ENCODE measurements at places on chromosomes 1 and 21.

- DNase-seq: no peak
Measured at GRCh38 chr1:13808729-13809131, 108.7 kb downstream of the PRDM2 start.

GRCh38 chr1:24992124-24992760 lies 62.2 kb upstream of the RUNX3 start:
- no peak for DNase-seq

DNA sequence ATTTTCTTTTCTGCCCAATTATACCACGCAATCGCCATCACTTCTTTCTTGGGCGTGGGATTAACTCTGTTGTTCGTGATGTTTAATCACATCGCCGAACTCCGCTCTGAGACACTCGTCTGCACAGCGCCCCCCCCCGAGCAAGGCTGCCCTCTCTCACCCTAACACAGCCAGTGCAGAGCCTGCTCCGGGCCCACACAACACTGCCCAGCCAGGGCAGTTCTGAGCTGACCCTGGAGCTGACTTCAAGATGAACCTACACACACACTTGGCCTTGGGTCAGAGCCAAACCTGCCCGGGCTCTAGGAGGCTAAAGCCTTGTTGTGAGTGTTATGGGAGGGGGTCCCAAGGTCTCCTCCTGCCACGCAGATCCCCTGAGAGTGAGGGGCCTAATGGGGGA lies 64.6 kb upstream of the LRP8 start:
- DNase-seq: no peak

DNA sequence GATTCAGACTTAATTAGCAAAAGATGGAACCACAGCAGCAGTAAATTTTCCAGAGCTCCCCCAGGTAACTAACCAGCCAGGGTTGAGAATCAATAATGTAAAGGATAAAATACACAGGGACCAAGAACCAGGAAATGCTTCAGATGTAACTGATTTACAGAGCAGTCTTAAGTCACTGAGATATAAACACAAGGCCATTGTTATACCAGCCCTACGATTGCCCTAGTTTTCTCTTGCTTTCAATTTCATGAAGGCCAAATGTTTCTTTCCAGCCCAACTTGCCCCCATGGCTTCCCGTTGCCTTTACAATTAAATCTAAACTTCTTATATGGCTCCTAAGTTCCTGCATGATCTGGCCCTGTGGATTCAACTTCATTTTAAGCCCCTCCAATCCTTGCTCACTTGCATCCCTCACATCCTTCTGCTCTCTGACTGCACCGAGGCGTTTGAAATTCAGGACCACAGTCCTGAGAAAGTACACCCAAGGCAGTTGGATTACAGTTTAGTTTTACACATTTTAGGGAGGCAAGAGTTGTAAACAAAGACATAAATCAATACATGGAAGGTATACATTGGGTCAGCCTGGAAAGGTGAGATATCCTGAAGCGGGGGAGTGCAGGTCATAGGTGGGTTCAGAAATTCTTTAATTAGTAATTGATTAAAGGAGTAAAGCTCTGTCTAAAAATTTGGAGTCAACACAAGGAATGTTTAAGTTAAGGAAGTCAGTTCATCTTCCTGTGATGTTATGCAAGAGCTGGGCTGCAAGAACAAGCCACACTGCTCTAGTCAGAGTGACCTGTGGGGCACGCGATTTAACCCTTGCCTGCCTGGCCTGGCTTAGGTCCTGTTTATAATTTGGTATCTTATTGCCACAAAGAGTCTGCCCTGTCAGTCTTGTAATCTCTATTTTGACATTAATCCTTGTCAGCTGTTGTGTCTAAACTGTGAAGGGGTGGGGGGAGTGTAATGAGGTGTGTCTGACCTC lies 69.9 kb upstream of the COG2 start:
- DNase-seq: no peak

DNA sequence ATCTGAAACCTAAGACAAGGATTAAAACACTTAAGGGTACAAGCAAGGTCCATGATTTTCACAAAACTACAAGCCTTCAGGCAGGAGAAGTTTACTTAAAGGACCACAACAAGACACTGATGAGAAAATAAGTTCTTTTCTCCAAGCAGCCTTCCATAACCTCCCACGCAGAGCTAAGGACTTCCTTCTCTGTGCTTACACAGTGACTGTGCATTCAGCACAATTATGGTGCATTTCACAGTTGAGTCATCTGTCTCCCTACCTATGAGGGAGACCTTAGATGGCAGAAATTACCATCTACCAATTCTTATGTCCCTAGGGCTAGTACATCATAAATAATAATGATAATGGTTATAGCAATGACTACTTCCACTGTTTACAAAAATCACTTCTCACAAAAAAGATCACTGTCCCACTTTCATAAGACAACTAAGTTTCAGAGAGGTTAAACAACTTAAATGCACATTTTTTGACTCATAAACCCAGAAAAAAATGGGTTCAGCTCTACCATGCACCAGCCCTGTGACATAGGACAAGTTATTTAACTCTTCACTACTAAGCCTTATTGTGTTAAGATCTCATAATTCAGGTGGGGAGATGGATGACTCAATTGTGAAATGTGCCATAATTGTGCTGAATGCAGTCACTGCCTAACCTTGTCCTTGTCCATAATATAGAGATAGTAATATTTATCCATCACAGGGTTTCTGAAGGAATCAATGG lies 45.3 kb downstream of the TARBP1 start:
- DNase-seq: no peak

DNA sequence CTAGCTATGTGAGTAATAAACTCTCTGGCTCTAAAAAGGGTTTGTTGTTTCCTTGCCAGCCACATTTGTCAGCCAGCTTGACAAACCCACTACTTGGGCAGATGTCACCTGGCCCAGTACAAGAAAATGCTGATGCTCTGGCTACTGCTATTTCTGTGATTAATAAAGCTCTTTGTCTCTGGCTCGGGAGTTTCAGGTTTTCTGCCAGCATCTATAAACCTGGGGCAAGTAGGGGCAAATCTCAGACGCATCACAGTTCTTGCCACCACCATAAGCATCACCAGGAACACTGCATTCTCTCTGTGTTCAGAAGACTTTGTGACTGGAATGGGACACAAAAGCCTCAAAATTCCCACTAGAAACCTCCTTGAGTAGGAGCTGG lies 2.5 kb downstream of the ITLN2 start:
- no peak for DNase-seq

DNA sequence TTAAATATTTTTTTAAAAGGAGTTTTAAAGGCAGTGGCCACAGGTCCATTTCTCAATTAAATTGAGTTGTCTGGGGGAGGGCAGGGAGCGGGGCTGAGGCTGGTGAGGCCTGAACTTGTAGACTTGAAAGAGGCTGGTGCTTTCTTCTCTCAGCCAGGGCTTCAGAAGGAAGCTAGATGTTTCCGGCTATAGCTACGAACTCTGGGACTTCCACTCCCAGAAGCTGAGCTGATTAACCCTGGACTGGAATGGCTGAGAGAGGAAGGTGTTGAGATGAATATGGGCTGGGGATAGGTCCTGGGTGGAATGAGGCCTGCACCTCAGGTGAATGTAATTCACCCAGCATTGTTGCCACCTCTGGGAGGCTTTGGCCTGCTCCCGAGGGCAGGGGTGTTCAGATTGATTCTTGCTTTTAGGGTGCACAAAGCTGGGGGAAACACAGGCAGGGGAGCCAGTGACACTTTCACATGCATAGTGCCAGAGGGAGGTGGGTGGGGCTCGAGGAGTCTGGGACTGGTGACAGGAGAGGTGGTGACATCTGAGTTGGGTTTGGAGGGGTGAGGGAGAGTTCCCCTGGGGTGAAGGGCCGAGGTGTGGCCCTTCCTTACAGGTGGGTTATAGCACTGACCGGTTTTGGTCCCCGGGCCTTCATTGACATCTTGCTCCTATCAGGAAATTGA lies 18.2 kb downstream of the LDLRAP1 start:
- no peak for DNase-seq

DNA sequence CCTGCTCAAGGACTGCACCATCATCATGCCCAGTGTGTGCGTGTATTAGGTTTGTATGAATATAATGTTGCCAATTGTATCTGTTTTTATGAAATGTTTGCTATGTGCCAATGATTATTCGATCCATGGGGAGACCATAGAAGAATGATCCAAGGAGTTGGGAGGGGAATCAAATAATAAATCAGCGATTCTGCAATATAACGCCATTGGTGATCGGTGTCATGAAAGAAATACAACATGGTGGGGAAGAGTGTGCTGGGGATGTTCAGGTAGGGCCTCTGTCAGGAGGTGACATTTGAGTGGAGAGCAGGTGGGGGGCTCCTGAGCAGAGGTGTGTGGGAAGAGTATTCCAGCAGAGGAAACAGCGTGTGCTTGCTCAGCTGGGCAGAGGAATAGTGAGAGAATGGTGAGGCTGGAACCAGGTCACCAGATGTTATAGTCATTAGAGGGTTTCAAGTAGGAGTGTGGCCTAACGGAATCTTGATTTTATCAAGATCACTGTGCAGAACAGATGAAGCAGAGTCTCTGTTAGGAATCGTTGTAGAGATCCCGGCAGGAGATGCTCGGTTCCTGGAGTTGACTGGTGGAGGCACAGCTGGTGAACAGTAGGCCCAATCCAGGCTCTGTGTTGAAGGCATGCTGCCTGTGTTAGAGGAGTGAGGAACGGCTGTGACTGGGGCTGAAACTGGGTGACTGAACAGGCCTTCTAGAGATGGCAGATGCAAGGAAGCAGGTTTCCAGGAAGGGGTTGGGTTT lies 2.9 kb upstream of the ZNF496 start:
- DNase-seq: no peak

- DNase-seq: no peak
Measured at GRCh38 chr21:22319435-22319834, 1321.2 kb downstream of the NCAM2 start.

- DNase-seq: no peak
Measured at GRCh38 chr1:86067626-86068025, 88.9 kb downstream of the COL24A1 start.

GRCh38 chr1:82565546-82565945 lies 764.8 kb downstream of the ADGRL2 start:
- DNase-seq: no peak

GRCh38 chr1:233229288-233229687 lies 66.2 kb downstream of the PCNX2 start:
- no peak for DNase-seq

DNA sequence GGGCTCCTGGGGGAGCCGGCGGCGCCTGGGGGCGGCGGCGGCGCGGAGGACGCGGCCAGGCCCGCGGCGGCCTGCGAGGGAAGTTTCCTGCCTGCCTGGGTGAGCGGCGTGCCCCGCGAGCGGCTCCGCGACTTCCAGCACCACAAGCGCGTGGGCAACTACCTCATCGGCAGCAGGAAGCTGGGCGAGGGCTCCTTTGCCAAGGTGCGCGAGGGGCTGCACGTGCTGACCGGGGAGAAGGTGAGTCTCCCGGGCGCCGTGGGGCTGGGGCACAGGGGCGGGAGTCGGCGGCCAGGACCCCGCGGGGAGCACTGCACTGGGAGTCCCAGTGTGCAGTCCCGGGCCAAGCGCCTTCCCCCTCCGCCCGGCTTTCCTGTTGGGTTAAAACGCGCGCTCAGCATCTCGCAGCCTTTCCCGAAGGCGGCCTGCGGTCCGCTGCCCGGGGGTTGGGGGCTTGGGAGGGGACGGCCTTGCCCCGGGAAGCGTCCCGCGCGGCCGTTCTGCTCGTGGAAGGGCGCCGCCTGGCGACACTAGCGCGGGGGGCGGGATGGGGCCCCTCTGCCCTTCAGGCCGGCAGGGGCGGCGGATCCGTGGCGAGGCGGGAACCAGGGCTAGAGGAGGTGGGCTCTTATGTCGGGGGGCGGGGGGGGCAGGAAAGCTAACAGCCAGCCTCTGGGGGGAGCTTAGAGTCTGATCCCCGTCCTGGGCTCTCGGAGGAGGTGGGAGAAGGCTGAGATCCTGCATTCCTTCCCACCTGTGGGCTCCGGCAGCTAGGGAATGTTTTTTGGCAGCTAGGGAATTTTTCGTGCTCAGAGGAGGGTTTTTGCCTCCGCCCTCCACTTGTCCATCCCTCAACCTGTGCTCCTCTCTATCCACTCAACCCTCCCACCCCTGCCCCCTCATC lies 1.1 kb downstream of the HUNK start:
- no peak for DNase-seq

DNA sequence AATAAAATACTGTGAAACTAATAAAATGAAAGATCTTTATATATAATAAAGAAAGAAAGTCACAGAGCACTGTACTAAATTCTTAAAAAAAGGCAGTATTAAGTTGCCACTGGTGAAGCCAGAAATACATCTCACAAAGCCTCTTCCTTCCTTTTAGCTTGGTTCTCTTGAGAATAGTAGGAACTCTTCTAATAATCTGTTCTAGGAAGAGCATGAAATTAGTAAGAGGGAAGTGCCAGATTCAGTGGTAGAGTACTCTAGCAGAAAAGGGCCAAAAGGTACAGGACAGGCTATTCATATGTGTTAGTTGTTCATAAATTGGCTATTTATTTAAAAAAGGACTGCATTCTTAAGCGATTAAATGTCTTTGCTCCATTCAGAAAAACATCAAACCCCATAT lies 33.7 kb downstream of the CTTNBP2NL start:
- DNase-seq: no peak

DNA sequence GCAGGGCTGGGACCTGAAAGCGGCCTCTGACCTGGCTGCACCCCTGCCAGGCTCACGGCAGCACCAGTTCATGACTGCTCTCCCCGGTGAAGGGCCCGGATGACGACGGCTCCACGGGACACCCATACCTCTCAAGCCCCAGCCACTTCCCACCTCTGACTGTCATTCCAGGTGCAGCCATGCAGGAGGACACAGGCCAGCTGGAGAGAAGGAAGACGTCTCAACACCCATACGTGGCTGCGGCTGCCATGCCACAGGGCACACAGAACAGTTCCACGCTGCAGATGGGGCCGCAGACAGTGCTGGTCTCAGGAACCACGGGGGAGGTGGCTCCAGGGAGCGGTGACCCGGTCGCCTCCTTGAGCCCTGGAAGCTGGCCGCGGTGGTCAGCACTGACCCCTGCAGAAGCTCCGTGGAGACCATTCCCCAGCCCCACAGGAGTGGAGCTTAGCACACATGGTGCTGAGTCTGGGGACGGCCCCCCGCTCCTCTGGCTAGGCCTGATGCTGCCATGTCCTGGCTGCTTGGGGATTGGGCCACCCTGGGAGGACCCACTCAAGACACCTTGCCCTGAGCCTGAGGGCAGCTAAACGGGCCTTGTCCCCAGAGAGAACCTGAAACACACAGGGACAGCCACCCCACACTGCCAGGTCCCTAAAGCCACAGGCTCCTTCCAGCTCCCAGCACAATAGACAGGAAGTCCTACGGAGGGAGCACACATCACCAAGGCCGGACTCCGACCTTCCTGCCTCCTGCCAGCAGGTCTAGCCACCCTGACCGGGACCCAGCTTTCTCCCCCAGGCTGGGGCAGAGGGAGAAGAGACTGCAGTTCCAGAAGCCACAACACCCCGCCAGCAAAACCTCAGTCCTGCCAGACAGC lies 8.6 kb downstream of the WNT9A start:
- no peak for DNase-seq

DNA sequence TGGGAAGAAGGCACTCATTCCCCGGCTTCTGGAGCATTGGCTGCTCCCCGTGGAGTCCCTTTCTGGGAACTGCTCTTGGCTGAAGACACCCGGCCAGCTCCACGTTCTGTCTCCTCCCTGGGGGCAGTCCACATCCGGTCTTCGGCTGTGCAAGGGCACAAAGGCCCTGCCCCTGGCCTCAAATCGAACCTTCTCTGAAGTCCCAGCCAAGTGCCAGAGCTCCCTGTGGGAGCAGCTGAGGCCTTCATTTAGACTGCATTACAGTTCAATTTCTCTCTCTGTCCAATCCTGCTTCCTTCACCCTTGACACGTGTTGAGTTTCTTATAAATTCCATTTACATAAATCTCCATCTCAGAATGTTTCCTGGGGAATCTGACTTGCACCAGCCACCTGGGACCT lies 132.9 kb upstream of the POU3F1 start:
- DNase-seq: no peak
